ENCODE measurements at places on chromosomes 16 and 17. TPM values are rescaled to one million over a fixed set of nuclear protein-coding genes. Genes with fewer than 3 reads are reported as not detected.

Gene TMEM114
- total RNA-seq: not detected

Gene MT1G
- total RNA-seq: 35.0 TPM

Gene ARHGAP44
- 5.0 TPM for total RNA-seq

Gene CLDN7
- 7.8 TPM for total RNA-seq

Gene FN3K
- 9.6 TPM for total RNA-seq

Gene MT4
- not detected for total RNA-seq

Gene PRSS22
- not detected for total RNA-seq

Gene CTF1
- 1.7 TPM for total RNA-seq

Gene IRX5
- not detected for total RNA-seq

Gene ITGA2B
- total RNA-seq: 1.6 TPM

Gene GP2
- total RNA-seq: 0.31 TPM

Gene CYGB
- 18.9 TPM for total RNA-seq

Gene ARL5C
- total RNA-seq: not detected

Gene MRM1
- total RNA-seq: 5.3 TPM

Gene KIF2B
- not detected for total RNA-seq

Gene ANKRD40CL
- not detected for total RNA-seq

Gene CDH1
- total RNA-seq: 3.4 TPM

Gene HOXB1
- not detected for total RNA-seq

Gene SERPINF2
- total RNA-seq: 6.0 TPM

Gene GPR142
- not detected for total RNA-seq

Gene TNP2
- total RNA-seq: not detected

Gene NOTUM
- total RNA-seq: not detected

Gene CCL5
- 10.7 TPM for total RNA-seq

Gene NOG
- 0.82 TPM for total RNA-seq

Gene TRPV3
- total RNA-seq: 3.0 TPM

Gene CCL18
- 10.1 TPM for total RNA-seq

Gene HBQ1
- total RNA-seq: 3.0 TPM

Gene NLRC3
- total RNA-seq: 1.2 TPM

Gene TNK1
- total RNA-seq: 13.5 TPM

Gene CD2BP2
- total RNA-seq: 34.8 TPM

Gene CACNA1G
- 1.8 TPM for total RNA-seq

Gene VMO1
- total RNA-seq: 13.1 TPM

Gene NACA2
- total RNA-seq: not detected

Gene CEMP1
- total RNA-seq: not detected

Gene MYH13
- total RNA-seq: not detected

Gene DPEP1
- 1.1 TPM for total RNA-seq

Gene C17orf50
- total RNA-seq: not detected

Gene CD300LD
- total RNA-seq: not detected

Gene PMFBP1
- total RNA-seq: 0.95 TPM

Gene BICDL2
- not detected for total RNA-seq

Gene OTOP2
- total RNA-seq: not detected

Gene FGF11
- 1.5 TPM for total RNA-seq

Gene AANAT
- total RNA-seq: not detected

Gene CNGB1
- total RNA-seq: not detected

Gene CRYBA1
- total RNA-seq: not detected

Gene SMG6
- 36.1 TPM for total RNA-seq

Gene CACNG5
- not detected for total RNA-seq

Gene CD300E
- total RNA-seq: 1.7 TPM

Gene UBN1
- 32.8 TPM for total RNA-seq

Gene SALL1
- total RNA-seq: 0.19 TPM

Gene MINK1
- total RNA-seq: 57.8 TPM

Gene C16orf74
- total RNA-seq: 3.3 TPM

Gene TMEM95
- total RNA-seq: not detected

Gene PPP1R1B
- total RNA-seq: 27.0 TPM

Gene DHX38
- total RNA-seq: 39.8 TPM
